ENCODE measurements at places on chromosomes 11 and 22.

DNA sequence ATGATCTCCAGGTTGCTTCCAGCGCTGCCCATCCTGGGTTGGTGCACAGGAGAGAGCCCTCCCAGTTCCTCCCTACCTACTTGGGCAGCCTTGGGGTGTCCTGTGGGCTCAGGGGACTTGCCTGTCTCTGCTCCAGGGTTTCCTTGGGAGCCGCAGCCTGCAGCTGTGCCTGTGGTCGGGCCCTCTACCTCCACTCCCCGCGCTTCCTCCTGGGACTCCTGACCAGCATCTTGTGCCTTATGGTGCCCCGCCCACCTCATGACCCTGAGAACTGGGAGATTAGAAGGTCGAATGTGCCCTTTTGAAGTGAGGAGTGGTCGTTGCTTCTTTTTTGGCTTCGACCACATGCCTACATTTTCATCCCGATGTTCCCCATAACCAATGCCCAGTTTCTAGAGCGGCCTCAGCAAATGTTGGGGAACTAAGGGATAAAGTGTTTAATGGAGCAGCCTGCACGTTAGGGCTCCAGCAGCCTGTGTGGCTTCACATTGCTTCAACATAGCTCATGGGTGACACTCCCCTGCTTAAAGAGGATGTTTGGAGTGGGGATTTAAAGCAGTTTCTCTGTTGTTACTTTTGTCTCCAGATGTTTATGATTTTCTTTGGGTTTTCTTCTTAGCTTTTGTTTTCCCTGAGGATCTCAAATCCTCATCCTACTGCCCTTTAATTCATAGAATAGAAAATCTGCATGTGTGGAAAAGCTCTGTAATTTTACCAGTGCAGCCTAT is 248.8 kb downstream of the TBC1D22A start:
- no peak for DNase-seq

- DNase-seq, result no peak
Measured at GRCh38 chr11:65353900-65354264, 669 bp upstream of the TIGD3 start.

DNA sequence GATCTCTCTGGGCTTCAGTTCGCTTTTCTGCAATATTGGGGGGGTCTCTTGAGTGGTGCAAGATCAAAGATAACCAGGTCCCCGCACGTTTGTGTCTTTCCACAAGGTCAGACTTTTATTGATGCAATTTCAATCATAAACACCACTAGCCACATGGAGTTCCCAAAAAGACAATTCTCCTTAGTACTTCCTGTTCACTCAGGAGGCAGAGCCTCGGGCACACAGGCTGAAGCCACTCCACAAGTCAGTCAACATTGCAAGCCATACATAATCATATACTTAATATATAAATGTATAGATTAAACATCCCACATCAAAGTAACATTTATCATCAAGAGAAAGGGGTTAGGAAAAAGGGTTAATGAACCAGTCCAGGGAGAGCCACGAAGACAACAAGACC is 12.0 kb downstream of the ST14 start:
- DNase-seq, result no peak

GRCh38 chr11:84594602-84595001 is 1032.5 kb downstream of the DLG2 start:
- DNase-seq, result no peak

DNA sequence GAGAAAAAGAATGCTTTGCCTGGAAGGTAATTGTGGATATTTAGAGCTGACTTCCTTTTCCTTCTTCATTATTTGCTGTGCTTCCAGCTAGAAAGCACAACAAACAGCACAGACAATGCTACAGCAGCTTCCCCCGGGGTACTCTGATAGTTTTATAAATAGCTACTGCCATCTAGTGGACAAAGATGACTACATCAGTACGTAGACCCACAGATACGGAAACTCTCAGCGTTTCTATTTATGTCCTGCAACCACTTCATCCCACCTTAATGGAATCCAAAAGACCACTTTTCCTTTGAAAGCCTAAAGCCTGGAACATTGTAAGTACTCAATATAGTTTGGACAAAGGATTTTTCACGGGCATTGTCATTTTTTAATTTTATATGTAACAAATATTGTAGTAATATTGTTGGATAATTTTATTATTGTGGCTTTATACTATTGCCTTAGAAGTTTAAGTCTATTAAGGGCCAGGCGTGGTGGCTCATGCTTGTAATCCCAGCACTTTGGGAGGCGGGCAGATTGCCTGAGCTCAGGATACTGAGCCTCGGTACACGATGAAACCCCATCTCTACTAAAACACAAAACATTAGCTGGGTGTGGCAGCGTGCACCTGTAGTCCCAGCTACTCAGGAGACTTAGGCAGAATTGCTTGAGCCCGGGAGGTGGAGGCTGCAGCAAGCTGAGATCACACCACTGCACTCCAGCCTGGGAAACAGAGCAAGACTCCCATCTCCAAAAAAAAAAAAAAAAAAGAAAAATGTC is 7.5 kb downstream of the HSPA8 start:
- DNase-seq, result no peak

DNA sequence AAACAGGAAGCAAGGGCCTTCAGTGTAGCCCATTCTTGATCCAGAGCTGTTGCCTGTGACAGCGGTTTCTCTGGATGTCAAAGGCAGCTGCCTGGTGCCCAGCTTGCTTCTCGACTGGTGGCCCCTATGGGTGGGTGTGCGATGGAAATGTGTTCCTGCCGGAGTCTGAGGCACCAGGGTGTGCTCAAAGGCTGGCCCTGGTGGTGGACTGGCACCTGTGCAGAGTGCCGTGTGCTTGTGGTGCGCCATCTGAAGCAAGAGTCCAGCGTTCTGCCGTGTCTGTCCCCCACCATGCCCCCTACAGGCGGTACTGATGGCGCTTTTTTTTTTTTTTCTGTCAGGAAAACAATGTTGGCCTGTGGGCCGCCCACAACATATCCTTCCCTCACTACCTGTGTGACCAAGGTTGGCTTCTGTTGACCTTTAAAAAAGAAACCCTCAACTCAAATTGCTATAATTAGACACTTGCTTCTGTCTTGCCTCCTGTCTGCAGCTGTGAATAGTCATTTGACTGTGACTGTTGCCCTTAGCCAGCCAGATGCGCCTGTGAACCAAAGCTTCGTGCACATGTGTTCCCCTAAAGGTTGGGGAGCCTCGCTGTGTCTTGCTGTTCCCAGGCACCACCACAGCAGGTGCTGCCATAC is 4.7 kb upstream of the RANBP1 start:
- DNase-seq, result no peak
